Activated CD4-positive, alpha-beta T cell treated with anti-CD3 and anti-CD28 coated beads, Interleukin-2, amount 50 U/mL, for 48 hours (primary cell): ENCODE measurements at places on chromosomes 13 and 19.

DNA sequence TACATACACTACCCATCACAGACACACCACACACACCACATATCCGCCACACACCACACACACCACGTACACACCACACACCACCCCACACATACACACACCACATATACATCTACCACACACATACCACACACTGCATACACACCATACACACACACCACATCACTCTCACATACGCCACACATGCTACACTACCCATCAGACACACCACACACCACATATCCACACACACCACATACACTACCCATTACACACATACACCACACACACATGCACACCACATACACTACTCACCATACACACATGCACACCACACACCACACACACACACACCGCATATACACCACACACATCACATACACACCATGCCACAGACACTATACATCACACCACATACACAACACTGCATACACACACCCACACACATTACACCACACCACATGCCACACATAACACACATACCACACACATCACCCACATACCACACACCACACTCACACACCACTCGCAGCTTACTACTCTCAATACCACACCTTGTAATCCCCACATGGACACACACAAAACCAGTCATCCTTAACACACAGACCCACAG is 9.5 kb downstream of the ERFL start:
- DNase-seq, result no peak

- DNase-seq, result no peak
Observed at GRCh38 chr13:106302843-106303242, 232.6 kb downstream of the EFNB2 start.

GRCh38 chr19:42850981-42851717 is 28.4 kb downstream of the PSG1 start:
- no peak for DNase-seq

- DNase-seq, result peak; percentile 67
Observed at GRCh38 chr19:41575998-41576397, at the start of gene CEACAM21. Gene CEACAM21, plus strand, starts transcription at chr19:41576166. Its CDS starts 109 bp downstream, at chr19:41576275.

GRCh38 chr19:46732966-46733689 is 12.7 kb upstream of the FKRP start:
- no peak for DNase-seq

GRCh38 chr19:29983568-29983967 is 41.5 kb downstream of the URI1 start:
- DNase-seq, result no peak

- DNase-seq, result no peak
Observed at GRCh38 chr13:38564256-38565150, 122.4 kb upstream of the FREM2 start.

GRCh38 chr19:39890755-39891551 is 43.5 kb downstream of the FCGBP start:
- no peak for DNase-seq

GRCh38 chr19:51702825-51703574 is 9.9 kb downstream of the SPACA6 start:
- peak; percentile 16 for DNase-seq

- DNase-seq, result no peak
Observed at GRCh38 chr13:39362652-39363381, 240.2 kb downstream of the LHFPL6 start.
